ENCODE measurements at places on chromosomes 5 and 9. TPM values are rescaled to one million over a fixed set of nuclear protein-coding genes. Genes with fewer than 3 reads are reported as not detected.

LCN6 gene
- not detected for total RNA-seq

IL9 gene
- not detected for total RNA-seq

SMIM33 gene
- not detected for total RNA-seq

FOXD4L5 gene
- total RNA-seq: not detected

EPB41L4A gene
- 2.3 TPM for total RNA-seq

BNC2 gene
- 4.1 TPM for total RNA-seq

GLRA1 gene
- total RNA-seq: not detected

TTC39B gene
- total RNA-seq: 1.1 TPM

GPX3 gene
- total RNA-seq: 17.4 TPM

CCDC192 gene
- total RNA-seq: not detected

CENPP gene
- 8.0 TPM for total RNA-seq

MORN5 gene
- total RNA-seq: not detected

SVEP1 gene
- 1.4 TPM for total RNA-seq

C9orf153 gene
- not detected for total RNA-seq

ADRA1B gene
- total RNA-seq: 20.0 TPM

CSF1R gene
- 0.10 TPM for total RNA-seq

SRD5A1 gene
- total RNA-seq: 29.2 TPM

MARVELD2 gene
- total RNA-seq: 2.4 TPM
